Stimulated activated CD4-positive, alpha-beta T cell treated with anti-CD3 and anti-CD28 coated beads, TNF-alpha, amount 100 ng/mL, for 48 hours (primary cell): ENCODE measurements at places on chromosomes 11 and 22.

- no peak for DNase-seq
These were observed 12.5 kb downstream of the TMEM258 start for GRCh38 chr11:61779666-61780525.

- no peak for DNase-seq
These were observed 16.2 kb downstream of the ARHGEF12 start for GRCh38 chr11:120352405-120352804.

DNA sequence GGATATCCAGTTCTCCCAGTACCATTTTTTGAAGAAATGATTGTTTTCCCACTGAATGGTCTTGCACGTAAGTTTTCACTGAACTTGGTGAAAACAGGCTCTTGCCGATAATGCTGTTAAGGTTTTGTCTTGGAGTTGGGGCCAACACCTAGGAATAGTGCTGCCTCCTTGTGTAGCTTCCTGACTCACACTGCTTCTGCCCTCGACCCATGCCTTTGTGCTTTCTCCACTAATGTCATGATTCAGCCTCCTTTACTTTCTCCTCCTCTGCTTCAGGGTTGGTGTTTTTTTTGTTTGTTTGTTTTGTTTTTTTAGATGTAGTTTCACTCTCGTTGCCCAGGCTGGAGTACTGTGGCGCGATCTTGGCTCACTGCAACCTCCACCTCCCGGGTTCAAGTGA, 30.2 kb downstream of the SLC5A1 start:
- DNase-seq = no peak

- no peak for DNase-seq
These were observed at the start of gene PARVG for GRCh38 chr22:44180706-44181032. TSS of gene PARVG (plus strand) at chr22:44180925. CDS start at chr22:44183330, 2,405 bp downstream.

- DNase-seq = no peak
These were observed 6.9 kb downstream of the UBE4A start for GRCh38 chr11:118366287-118366686.

DNA sequence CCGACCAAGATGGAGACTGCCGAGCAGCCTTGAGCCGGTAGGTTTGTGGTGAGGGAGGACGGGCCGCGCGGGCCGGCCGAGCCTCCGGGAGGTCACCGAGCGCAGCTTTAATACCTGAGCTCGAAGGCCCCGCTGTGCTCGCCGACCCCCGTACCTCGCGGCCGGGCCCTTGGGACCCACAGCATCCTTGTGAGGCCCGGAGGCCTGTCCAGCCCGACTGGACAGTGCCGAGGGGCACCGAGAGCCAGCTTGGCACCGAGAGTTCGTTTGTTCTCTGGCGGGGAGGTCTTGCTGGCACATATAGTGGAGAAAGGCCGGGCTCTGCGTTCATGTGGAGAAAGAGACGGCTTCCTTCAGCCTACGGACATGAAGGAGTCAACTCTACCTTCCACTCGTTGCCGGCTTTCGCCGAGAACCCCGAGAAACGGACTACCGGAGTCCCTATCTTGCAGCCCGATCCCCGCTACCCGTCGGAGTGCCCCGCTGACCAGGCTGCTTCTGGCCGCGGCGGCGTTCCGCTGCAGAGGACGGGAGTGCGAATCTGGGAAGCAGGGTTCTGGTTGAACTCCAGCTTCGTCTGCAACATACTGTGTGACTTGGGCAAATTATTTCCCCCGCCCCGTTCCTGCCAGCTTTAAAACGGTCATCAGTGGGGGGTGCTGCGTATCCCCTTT, 349 bp downstream of the TSSC4 start:
- DNase-seq = no peak

DNA sequence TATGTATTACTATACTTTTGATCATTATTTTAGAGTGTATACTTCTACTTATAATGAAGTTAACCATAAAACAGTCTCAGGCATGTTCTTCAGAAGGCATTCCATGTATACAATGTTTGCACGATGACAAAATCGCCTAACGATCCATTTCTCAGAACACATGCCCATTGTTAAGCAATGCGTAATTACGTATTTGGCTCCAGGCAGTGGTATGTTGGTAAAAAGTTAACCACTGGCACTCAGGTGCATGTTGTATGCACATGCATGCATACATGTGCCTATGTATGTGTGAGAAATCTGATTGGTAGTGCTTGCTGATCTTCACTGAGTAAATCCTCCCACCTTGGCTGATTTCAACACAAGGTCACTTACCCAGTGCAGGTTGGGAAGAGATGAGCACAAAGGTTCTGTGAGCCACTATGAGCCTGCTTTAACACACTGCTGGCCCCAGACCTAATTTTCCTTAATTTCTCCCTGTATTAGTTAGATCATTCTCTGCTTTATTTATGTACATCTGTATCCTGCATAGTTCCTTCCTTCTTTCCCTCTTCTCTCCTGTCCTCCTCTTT, 164.6 kb downstream of the ARHGAP42 start:
- DNase-seq = no peak
